Stimulated activated CD4-positive, alpha-beta T cell treated with anti-CD3 and anti-CD28 coated beads, Interleukin-2, amount 100 ng/mL, for 24 hours (primary cell): ENCODE measurements at places on chromosomes 2 and 18.
A peak's percentile ranks its signal among the peaks of the same experiment; 100 is the strongest.

DNA sequence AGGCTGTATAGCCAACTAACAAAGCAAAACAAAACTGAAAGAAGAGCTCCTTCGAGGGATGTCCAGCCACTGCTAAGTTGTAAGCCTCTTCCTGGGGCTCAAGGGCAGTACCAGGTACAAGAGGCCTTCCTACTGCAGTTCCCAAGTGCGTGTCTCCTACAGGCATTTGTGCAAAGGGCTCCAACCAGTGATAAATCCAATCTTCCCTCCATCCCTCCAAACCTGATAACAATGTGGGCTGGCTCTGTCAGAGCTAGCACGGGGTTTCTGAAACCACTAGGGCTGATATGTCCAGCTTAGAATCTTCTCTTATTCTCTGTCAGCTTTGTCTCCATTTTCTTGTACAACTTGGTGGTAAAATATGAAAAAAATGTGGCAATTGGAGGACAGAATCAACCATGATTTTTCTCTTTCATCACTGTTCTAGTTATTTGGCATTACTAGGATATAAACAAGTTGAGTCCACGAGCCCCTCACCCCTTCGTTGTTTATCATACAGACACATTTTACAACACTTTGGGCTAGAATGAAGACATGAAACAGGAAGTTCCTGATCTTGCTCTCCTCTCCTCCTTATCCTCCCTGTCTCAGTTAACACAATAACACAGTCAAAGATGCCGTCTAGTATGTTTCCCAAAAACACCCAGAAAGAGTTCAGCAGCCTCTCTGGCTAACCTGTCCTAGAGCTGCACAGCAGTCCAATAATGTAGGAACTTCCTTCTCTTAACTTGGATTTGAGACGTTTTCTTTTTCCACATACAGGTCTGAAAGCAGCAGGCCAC is 35.4 kb upstream of the WIPF1 start:
- no peak for DNase-seq

DNA sequence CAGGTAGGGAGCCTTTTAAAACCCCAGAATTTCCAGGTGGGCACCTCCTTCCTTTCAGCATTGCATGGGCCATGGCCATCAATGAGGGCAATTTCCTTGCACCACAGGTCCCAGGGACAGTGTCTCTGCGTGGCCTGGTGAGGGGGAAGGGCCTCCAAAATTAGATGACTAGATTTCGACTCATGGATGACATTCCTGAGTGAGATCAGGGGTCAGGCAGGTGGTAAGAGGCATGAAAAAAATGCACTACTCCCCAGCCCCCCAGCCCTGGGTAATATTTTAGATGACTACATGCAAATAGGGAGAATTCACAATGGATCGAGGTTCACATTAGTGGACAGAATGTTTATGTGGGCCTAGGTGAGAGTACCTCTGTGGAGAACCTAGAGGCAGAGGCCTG is 19.0 kb upstream of the IGFBP5 start:
- no peak for DNase-seq

GRCh38 chr18:35158728-35159450 is 81.9 kb upstream of the ZNF397 start:
- no peak for DNase-seq

DNA sequence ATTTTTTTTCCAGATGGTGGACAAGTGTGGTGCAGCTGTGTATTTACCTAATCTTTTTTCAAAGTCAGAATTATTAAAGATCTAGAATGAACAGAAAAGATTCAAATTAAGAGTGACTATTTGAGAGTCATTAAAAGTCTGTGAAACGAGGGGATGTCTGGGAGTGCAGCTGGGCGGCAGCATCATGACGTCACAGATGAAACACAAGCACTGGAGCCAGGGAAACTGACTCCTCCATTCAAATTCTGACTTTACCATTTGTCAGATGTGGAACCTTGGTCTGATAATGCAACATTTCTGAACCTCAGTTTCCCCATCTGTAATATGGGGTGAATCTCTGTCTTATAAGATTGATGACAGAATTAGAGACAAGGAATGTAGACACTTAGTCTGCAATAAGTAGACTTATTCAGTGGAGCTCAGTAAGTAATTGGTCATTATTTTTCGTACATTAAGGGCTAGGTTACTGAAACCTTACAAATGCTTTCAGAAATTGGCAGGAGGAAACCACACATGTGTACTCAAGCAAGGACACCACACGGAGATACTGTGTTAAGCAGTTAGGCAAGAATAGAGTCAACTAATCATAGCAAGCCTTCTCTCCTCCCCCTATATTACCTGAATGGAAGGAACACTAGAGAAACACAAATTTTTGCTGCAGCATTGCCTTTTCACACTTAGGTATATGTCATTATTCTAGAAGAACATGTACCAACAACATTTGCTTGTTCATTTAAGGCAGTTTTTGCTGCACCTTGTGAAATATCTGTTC is 27.8 kb upstream of the CXXC1 start:
- no peak for DNase-seq

DNA sequence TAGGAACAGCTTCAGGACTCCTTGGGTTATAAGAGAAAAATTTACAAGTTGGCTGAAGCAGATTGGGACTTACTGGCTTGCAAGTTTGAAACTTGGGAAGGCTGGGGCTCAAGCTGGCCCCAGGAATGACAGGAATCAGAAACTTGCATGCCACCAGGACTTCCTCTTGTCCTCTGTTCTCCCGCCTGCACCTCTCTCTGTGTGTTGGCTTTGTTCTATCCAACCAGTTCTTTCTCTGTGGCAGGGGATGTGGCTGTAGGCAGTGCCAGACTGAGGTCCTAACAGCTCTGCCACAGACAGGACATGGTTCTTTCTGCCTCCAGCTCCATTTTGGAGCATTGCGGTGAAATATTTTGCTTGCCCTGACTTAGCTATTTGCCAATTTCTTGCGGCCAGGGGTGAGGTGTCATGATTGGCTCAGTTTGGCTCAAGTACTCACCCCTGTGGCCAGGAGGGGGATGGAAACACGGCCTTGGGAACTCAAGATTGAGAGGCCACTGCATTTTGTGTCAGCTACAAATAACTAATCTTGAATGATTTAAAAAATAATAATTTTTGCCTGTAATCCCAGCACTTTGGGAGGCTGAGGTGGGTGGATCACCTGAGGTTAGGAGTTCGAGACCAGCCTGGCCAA is 48.9 kb downstream of the MEP1B start:
- DNase-seq = no peak

- DNase-seq = no peak
These were observed 19.4 kb upstream of the MBP start for GRCh38 chr18:77151772-77152520.

DNA sequence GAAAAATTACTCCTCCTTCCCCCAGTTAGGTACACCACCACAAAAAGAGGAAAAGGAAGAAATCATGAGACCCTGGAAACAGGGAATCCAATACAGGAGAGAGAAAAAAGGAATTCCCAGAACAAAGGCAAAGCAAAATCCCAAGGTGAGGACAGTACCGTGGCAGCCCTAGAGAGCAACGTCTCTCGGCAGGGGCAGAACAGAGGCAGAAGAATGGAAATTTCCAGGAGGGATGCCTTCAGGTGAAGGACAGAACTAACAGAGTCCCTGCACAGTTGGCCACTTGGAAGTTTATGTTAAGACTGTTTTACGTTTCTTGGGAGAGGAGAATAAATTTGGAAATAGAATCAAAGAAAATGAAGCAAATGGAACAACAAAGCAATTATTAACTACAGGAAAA is 27.7 kb downstream of the GRB14 start:
- DNase-seq = no peak

DNA sequence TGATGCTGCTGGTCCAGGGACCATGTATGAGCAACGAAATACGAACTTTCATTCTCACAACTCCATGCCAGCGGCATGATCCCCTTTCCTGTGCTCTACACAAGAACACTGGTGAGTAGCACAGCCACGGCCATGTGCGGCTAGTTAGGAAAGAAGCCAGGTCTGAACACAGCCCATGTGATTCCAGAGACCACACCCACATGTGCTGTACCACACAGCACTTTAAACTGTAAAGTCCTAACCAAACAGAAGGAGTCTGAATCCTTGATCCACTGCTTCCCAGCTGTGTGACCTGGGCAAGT is 33.0 kb upstream of the ACAA2 start:
- DNase-seq = no peak

DNA sequence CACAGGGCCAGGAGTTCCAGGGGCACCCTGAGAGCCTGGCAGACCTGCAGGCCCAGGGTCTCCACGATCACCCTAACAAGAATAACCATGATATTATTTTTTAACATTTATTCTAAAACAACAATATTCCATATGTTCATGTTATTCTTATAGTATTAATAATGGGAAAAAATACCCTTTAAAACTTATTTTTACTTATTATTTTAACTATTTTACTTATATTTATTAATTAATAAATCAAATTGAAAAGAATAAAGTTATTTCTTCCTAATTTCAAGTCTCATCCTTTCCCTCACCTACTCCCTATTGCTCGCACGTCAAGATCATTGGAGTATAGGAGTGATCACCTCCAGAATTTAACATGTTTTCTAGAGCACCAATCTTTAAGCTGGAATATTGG is 71.7 kb downstream of the COL3A1 start:
- no peak for DNase-seq

DNA sequence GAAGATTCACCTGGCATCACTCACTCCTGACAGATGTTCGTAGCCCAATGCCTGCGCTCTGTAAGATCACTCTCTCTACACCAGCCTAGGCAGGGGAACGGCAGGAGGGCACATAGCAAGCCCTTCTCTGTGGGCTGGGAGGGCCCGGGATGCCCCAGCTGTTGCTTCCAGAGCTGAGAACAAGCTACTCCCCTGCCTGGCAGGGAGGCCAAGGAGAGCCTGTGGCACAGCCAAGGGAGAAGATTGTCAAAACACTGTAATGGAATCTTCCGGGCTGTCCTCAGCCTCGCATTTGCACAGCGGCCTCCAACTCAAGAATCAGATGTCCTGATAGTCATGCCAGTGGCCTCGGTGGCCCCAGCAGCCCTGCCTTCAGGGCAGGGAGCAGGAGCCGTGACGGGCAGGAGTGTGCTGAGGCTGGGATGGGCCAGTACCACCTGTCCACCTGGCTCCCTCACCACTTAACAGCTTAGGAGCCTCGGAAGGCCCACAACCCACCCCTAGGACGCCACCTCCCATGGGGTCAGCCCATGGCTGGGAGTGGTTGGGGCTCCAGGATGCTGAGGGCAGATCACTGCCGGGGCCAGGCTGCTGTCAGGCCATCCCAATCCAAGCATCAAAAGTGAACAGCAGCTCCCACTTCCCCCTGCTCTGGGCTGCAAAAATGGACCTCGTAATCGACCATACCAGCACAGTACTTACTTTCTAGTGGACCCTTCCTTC is 21.9 kb upstream of the SLC35F6 start:
- no peak for DNase-seq

- DNase-seq = no peak
These were observed 464 bp downstream of the CYBRD1 start for GRCh38 chr2:171522788-171523087.

DNA sequence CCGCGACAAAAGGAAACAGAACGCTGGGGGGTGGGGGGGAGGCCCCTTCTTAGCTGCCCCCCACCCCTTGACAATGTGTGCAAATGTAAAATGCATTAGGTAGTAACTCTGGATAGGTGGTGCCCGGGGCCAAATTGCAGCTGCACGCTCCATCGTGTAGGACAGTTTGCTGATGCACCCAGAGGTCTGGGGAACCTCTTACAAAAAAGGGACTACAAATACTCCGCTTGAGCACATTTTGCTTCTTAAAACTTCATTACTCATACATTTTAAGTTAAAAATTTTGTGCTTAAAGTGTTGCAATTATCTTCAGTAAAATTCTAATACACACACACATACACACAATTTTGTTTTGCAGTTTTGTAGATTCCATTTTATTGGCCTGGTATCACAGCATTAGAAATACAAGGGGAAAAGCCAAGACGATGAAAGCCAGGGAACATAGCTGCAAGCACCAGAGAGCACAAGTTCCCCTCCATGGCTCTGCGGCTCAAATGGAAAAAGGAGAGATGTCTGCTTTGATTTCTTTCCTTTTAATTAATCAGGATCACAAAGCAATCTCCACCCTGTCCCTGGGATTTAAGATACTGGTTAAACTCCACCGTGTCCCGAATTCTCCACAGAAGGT is 582.1 kb downstream of the ZEB2 start:
- DNase-seq = peak; percentile 5

- DNase-seq = no peak
These were observed 42.7 kb upstream of the CDH19 start for GRCh38 chr18:66646609-66647008.

GRCh38 chr2:2294183-2294690 is 36.8 kb downstream of the MYT1L start:
- DNase-seq = no peak

- no peak for DNase-seq
These were observed 710.0 kb downstream of the LRRTM4 start for GRCh38 chr2:76812156-76812555.

GRCh38 chr2:239394346-239394945 is 6.4 kb downstream of the HDAC4 start:
- no peak for DNase-seq

GRCh38 chr2:100844514-100844913 is 24.6 kb downstream of the NPAS2 start:
- no peak for DNase-seq
